Vein endothelial cell (primary cell): ENCODE measurements at places on chromosomes 16 and 17. TPM values are rescaled to one million over a fixed set of nuclear protein-coding genes. Genes with fewer than 3 reads are reported as not detected.

The DOC2A gene
- 0.29 TPM in 1 of 2 replicates, not detected in the other for total RNA-seq

The TBC1D3K gene
- not detected in 2 replicates for total RNA-seq

The OR1F1 gene
- total RNA-seq: 0.33 TPM in 1 of 2 replicates, not detected in the other

The RAMP2 gene
- 7.6 and 19.6 TPM in 2 replicates for total RNA-seq

The TOP3A gene
- 35.3 and 40.0 TPM in 2 replicates for total RNA-seq

The GAST gene
- total RNA-seq: not detected in 2 replicates

The SLC2A4 gene
- total RNA-seq: 0.10 and 0.33 TPM in 2 replicates

The KRTAP4-4 gene
- total RNA-seq: not detected in 2 replicates

The CPNE7 gene
- 2.1 and 7.8 TPM in 2 replicates for total RNA-seq

The KREMEN2 gene
- not detected in 2 replicates for total RNA-seq

The RAB26 gene
- total RNA-seq: 0.65 and 0.86 TPM in 2 replicates

The CYGB gene
- 0.38 and 0.65 TPM in 2 replicates for total RNA-seq

The TMUB2 gene
- total RNA-seq: 28.8 and 29.4 TPM in 2 replicates

The LDHD gene
- 0.29 and 0.98 TPM in 2 replicates for total RNA-seq

The ZNF594 gene
- 4.6 and 6.8 TPM in 2 replicates for total RNA-seq

The CTRB2 gene
- total RNA-seq: not detected in 2 replicates

The IRX3 gene
- 0.38 and 0.65 TPM in 2 replicates for total RNA-seq

The ZNF205 gene
- 21.4 and 35.3 TPM in 2 replicates for total RNA-seq

The PERCC1 gene
- total RNA-seq: 0.19 TPM in 1 of 2 replicates, not detected in the other

The ABCC12 gene
- total RNA-seq: not detected in 2 replicates

The EME1 gene
- 2.3 and 3.3 TPM in 2 replicates for total RNA-seq

The ABCC11 gene
- not detected in 2 replicates for total RNA-seq

The ARL16 gene
- total RNA-seq: 35.6 and 36.6 TPM in 2 replicates

The FOXC2 gene
- total RNA-seq: 3.1 and 5.9 TPM in 2 replicates

The TBC1D3L gene
- total RNA-seq: 3.0 and 3.9 TPM in 2 replicates
